ENCODE measurements at places on chromosomes 13 and 19.

GRCh38 chr19:2288818-2289713 lies 7.1 kb upstream of the PEAK3 start:
- no peak for DNase-seq

- no peak for DNase-seq
These were observed 1.7 kb downstream of the UBXN6 start for GRCh38 chr19:4455719-4456475.

DNA sequence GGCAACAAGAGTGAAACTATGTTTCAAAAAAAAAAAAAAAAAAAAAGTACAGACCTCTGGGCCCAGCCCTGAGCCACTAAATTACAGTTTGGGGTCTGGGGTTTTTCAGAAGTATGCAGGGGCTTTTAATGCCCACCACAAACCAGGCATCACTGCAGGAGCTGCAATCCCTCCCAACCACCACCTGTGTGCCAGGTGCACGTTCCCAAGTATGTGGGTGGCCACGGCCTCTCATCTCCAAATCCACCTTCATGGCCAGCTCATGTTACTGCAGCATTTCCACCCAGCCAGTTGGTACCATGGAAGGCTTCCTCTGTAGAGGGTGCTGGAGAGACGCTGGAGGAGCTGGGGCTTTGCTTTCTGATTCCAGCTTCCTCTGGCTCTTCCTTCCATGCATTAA lies 26.5 kb downstream of the CEP89 start:
- no peak for DNase-seq

DNA sequence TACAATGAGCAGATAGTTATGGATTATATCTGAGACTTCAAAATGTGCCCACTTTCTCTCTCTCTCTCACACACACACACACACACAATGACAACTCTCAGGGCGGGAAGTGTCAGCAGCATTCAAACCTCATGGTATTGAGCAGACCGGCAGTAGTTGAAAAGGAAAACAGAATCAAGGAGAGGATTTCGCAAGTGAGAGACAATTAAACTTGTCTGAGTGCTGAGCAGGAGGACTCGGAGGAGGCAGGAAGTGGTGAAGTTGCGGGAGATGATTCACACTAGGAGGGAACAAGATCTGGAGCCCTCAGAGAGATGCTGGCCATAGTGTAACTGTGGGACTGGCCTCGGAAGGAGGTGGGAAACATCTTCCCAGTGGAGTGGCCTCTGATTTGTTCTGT lies 353.1 kb downstream of the EFNB2 start:
- DNase-seq = no peak

DNA sequence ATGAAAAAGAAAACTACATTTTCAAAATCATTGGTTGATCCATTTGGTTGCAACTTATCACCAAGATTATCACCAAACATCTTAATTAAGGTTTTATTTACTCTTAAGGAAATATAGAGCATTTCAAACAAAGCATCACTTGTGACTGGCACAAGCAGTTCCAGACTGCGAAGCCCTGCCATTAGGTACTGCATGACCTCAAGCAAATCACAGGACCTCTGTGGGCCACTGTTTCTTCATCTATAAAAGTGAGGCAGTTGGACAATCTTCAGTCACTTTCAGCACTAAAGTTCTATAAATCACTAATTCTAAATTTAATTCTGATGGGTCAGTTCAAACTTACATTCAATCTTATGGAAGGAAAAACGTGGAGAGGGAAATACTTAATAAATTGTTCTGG lies 2.0 kb downstream of the ELF1 start:
- DNase-seq = peak; percentile 13

- DNase-seq = no peak
These were observed 2438.2 kb upstream of the PCDH20 start for GRCh38 chr13:63853816-63854215.

DNA sequence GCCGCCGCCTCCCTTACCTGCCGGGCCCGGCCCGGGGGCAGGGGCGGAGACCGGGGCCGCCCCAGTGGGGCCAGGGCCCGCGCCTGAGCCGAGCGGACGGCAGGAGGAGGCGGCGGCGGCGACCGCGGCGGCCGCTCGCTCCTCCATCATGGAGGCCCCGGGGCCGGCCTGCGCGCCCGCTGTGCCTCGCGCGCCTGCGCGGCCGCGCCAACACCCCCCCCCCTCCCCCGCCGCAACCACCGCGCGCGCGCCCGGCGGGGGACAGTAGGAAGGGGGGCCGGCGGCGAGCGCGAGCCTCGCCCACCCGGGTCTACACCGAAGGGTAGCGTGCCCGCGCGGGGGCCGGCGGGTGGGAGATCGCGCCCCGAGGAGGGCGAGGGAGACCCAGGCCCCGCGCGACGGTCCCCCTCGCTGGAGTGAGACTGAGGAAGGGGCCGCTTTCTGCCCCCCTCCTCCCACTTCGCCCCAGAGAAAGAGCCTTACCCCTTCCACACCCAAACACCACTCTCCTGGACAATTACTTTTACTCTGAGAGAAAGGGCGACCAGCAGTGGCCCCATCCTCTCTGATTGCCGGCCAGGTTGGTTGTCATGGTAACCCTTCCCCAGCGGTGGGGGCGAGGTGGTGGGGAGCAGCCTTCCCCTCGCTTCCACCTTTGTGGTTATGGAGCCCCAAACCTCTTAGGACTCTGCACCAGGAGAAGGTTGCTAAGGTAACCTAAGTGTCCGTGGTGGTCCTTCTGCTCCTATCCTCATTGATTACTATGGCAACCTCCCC lies at the start of gene STRN4:
STRN4 (minus strand) TSS at position 170 of the 777 bp plus-strand sequence; CDS start at position 150, 20 bp downstream.
- DNase-seq = peak; percentile 40

DNA sequence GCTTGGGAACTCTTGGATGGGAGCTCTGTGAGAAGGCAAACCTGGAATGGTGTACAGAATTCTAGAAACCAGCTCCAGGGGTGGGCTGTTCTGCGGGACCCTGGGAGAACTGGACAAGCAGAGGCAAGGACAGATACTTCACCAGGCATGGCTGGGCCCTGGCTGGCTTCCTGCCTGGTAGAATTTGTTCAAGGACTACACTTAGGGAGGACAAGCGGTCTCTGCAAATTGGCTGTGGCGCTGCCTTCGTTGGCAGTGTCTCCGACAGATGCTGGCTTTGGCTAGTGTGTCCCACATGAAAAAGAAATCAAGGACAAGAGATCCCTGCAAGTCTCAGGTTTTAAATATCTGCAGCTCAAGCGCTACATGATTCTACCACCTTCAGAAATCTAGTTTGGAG lies 12.4 kb downstream of the CEBPG start:
- no peak for DNase-seq

- DNase-seq = no peak
These were observed 241.1 kb upstream of the ATXN8OS start for GRCh38 chr13:69866555-69866954.

DNA sequence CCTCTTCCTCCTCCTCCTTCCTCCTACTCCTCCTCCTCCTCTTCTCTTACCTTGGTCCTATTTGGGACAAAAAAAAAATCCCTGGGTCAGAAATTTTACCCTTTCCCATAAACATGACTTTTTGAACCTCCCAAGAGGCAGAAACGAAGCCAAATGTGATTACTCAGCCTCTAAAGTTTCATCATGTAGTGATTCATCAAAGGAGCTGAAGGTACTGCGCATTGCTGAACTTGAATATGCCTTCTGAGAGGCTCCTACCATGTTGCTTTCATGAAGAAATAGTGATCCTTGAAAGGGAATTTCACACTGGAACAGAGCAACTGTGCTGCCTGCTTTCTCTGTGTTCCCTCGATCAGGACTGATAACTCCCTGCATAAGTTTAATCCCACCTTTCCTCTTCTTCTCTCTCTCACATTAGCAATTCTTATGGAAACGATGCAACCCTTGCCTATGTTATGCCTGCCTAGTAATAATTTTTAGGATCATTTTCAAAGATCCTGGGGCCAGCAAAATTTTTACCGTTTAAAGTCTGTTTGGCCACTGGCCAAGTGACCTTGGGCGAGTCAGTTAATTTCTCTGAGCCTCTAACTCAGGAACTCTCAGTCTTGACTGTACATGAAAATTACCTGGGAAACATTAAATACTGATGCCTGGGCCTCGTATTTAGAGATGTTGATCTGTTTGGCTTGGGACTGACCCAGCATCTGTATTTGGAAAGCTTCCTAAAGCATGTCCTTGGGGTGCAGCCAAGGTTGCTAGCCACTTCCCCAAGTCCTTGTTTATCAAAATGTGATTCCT lies 149.5 kb downstream of the DCT start:
- no peak for DNase-seq

DNA sequence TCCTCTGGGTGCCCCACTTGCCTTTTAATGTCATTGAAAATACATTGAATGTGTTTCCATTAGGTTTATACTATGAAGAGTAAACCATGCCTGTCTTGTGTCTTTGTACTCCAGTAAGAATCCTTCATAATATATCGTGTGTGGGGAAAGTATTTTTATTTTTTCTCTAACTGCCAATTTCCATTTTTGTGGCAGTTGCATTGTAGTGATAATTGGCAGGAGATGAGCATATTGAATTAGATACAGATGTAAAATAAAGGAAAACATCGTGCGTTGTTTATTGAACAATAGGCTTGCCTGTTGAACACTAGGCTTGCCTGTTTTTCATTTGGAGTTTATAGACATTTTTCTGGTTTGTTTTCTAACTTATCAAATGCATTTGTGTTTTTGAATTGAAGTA lies 218.8 kb downstream of the NBEA start:
- no peak for DNase-seq

DNA sequence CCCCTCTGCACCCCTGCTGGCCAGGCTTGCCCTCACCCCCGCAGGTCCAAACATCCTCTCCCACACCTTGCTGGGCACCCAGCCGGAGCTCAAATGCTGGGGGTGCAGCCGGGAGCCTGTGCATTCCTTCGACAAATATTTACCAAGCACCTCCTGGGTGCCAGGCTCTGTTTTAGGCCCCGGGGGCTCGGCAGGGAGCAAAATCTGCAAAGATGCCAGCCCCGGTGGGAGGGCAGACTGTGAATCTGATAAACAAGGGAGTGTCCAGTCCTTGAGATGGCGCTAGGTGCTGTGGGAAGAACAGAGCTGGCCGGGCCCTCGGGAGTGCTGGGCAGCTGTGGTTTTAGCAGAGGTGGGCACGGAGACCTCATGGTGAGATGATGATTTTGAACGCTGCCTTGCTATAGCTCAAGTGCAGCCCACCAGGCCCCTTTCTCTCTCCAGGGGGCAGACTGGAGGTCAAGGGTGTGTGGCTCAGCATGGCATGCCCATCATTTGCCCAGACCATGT lies 10.6 kb downstream of the NFIX start:
- DNase-seq = no peak

DNA sequence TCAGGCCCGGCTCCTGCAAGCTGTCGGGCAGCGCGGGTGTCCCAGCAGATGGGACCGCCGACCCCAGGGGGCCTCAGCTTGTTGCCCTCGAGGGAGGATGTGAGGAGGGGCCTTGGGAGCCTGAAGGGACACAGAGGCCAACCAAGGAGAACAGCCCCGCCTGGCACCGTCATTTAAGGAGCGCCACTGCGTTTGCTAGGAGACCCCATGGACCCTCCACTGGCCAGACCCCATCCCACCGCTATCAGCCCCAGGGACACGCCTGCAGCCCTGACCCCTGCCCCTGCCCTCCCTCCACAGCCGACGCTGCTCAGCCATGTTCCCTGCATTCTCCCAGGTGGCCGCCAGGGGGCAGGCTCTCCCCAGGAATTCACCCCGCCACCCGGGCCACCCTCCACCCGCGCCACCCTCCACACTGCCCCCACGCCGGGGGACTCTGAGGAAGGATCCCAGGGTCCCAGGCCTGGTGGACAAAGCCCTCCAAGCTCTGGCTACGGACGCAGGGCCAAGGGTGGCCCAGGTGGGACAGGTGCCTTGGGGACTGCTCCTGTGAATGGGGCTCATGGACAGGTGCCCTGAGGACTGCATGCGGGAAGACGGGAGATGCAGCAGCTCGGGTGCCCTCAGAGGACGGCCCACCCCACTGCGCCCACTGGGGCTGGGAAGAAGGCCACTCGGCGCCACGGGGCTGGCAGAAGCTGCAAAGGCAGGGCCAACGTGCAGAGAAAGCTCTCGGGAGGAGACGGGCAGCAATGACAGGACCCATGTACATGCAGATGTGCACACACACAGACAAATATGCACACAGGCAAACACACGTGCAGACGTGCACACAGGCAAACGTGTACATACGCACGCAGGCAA lies 34.4 kb downstream of the PIP5K1C start:
- DNase-seq = peak; percentile 63

DNA sequence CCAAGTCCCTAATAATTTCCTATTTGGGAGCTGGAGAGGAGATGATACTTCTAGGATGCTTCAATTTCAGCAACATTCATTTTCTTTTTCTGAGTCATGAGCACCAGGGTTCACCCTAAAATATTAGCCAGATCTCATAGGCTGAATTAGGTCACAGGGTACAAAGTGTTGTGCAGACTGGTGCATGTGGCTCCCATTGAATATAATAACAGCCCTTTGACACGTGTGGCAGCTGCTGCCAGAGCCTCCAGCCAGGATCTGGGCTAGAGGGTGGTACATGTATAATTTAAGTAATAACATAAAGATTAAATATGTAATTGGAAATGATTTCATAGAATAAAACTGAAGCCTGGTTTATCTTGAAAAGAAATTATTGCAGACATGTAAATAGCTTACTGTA lies 244.9 kb downstream of the ATP8A2 start:
- no peak for DNase-seq

All from T follicular helper cell (primary cell).